ENCODE measurements at places on chromosomes 11 and 22.
A peak's percentile ranks its signal among the peaks of the same experiment; 100 is the strongest.

- DNase-seq, result peak; percentile 89
Measured at GRCh38 chr22:30210235-30210909, 36.2 kb downstream of the LIF start.

GRCh38 chr11:134514354-134514951, 102.4 kb upstream of the B3GAT1 start:
- no peak for DNase-seq

GRCh38 chr11:30155428-30155827, 75.4 kb upstream of the FSHB start:
- DNase-seq, result no peak

- DNase-seq, result peak; percentile 47
Measured at GRCh38 chr11:119759324-119759723, 30.3 kb upstream of the NECTIN1 start.

GRCh38 chr11:122491509-122491908, 164.0 kb upstream of the UBASH3B start:
- DNase-seq, result no peak

GRCh38 chr11:45167283-45167682, 20.8 kb downstream of the PRDM11 start:
- DNase-seq, result no peak

DNA sequence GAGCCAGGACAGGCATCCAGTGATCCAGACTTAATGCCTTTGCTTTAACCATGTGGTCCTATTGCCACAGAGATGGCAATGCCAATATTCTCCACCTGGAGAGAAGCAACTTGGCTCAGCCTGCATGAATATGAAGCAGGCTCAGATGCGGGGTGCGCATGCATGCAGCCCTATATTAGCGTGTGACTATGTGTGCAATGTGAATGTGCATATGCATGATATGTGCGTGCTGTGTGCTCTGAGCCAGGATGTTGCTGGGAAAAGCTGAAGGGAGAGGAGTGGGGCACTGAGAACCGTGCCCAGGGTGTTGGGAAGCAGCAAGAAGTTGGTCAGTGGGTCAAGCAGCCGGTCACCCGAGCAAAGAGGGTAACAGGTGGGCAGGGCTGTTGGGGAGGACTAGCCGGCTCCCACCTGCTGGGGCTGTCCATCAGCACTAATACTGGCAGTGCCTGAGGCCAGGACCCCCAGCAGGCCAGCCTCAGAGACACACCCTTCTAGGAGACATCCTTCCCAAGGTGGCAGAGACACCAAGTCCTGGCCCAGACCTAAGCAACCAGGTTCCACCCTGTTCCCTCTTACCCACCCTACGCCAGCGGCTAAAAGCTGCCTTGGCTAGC, 24.8 kb upstream of the MYOD1 start:
- no peak for DNase-seq

- no peak for DNase-seq
Measured at GRCh38 chr22:26502688-26503561, 9.3 kb downstream of the TFIP11 start.

GRCh38 chr11:82907371-82907770, 5.8 kb downstream of the DDIAS start:
- DNase-seq, result no peak

DNA sequence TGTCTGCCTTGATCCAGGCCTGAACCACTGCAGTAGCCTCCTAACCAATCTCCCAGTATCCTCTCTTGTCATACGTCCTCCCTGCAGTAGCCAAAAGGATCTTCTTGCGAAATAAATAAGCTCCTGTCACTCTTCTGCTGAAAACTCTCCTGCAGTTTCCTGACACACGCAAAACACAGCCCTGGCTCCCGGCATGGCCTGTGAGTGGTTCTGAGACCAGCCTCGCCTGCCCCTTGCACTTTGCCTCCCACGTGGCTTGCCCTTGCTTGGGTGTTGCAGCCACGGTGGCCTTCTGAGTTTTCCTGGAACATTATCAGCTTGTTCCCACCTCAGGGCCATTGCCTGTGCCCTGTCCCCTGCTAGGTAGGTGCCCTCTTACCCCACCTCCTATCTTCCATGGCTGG, 7.2 kb downstream of the ZC3H7B start:
- DNase-seq, result no peak

DNA sequence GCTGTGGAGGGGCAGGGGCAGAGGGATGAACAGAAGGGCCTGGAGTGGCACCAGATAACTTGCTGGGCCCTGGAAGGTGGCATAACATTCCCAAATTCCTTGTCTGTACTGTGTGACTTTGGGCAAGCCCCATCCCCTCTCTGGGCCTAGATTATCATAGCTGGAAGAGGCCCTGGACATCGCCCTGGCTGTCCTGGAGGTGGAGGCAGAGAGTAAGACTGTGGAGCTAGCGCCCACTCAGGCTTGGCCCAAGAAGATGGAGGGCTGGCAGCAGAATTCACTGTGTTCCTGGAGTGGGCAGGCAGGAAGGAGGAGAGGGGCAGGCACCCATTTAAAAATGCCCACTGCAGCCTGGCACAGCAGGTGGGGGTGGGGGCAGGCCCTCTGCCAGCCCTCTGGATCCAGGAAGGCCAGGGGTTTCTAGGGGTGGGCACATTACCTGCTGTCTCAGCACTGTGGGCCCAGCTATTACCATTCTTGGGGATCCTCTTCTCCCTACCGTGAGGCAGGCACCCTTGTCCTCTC, 22.6 kb downstream of the ARHGEF17 start:
- DNase-seq, result no peak

DNA sequence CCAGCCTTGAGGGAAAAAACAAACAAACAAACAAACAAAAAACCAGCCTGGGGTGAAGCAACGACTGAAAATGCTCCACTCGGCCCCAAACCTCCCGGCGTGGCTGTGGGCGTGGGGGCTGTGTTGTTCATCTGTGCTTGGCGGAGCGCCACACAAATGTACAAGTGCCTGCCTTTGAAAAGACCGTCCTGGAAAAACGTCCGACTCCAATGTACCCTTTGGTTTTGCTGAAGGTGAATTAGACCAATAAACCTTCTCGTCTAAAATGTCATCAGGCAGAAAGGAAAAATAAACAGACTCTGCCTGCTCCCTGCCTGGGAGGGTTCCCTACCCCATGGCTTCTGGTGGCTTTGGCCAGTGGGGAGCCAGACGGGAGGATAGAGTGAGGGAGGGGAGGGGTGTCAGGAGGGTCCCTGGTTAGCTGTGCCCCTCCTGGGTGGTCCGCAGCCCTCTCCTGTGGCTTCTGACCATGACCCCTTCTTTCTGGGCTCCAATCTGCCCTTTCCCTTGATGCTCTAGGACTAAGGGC, 93.9 kb downstream of the TRMU start:
- no peak for DNase-seq

GRCh38 chr11:69485337-69486041, 4.0 kb downstream of the LINC01488 start:
- DNase-seq, result no peak

DNA sequence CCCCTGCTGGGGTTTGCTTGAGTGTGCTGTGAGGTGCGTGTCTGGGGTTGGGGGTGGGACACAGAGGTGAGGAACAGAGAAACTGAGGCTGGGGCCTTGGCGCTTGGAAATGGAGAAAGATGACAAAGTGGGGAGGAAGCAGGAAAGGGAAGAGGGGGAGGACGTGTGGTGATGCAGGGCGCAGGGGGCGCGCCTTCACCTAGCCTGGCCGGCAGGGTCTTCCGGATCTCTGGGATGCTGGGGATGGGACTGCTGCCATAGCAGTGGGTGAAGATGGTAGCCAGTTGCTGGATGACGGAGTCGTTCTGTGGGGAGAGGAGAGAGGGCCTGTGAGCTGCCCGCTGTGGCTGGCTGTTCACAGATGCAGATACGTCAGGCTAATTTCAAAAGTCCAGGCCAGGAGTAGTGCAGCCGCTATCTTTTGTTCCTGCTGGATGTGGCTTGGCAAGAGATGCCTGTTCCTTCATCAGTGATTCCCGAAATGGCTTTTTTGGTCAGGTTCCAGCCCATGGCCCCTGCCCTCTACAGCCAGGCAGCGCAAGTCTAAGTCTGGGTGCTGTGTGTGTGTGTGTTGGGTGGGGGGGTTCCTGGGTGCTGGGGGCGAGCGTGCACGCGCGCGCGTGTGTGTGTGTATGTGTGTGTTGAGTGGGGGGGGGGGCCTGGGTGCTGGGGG, 54.8 kb downstream of the NAT10 start:
- no peak for DNase-seq

DNA sequence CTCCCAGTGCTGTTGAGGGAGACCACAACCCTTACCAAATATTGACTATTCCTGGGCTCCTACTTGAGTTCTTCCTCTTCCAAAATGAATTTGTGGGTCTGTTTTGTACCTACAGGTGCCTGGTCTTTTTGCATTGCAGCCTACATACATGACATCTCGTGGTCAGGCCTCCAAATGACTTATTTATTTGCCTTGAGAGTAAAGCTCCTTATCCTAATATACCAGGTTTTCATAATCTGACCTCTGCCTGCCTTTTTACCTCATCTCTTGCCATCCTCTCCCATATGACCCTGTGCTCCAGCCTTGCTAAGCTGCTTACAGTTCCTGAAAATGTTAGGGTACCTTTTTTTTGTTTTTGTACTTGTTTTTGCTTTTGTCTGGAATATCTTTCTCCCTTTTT, 130.4 kb downstream of the UVRAG start:
- peak; percentile 43 for DNase-seq

DNA sequence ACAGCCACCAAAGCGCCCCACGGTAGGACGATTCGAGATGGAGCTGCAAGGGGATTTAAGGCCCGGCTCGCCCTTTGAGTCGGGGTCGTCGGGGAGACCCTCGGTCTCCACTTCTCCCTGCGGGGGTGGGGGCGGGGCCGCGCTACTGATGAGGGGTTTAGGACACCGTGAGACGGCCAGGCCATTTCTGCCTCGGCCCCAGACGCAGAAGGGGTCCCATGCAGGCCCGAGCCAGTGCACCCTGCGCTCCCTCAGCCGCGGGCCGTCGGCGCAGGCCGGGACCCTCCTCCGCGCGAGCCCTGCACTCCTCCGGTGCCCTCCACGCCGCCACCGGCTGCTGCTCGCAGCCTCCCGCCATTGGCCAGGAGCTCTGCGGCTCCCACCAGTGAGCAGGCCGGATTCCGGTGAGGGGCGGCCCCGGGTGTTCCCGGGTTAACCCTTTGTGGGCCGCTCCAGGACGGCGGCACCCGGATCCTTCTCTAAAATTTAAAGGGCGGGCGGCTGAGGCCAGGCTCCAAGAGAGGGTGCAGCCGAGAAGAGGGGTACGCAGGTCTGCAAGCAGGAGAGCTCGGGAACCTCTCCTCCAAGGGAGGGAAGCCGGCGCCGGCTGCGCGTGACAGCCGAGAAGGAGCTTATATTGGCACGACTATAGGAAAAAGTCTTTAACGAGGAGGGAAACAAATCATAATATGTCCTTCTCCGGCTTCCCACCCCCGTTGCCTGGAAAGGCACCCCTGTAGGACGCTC, 18.0 kb downstream of the CREB3L1 start:
- no peak for DNase-seq

- DNase-seq, result no peak
Measured at GRCh38 chr22:30615543-30615954, 8.6 kb downstream of the TCN2 start.

DNA sequence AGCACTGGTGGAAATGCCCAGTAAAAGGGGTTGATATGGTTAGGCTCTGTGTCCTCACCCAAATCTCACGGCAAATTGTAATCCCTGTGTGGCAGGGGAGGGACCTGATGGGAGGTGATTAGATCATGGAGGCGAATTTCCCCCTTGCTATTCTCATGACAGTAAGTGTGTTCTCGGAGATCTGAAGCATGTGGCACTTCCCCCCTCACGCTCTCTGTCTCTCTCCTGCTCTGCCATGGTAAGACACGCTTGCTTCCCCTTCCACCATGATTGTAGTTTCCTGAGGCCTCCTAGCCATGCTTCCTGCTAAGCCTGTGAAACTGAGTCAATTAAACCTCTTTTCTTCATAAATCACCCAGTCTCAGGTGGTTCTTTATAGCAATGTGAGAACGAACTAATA, 37.4 kb downstream of the PACSIN2 start:
- no peak for DNase-seq

DNA sequence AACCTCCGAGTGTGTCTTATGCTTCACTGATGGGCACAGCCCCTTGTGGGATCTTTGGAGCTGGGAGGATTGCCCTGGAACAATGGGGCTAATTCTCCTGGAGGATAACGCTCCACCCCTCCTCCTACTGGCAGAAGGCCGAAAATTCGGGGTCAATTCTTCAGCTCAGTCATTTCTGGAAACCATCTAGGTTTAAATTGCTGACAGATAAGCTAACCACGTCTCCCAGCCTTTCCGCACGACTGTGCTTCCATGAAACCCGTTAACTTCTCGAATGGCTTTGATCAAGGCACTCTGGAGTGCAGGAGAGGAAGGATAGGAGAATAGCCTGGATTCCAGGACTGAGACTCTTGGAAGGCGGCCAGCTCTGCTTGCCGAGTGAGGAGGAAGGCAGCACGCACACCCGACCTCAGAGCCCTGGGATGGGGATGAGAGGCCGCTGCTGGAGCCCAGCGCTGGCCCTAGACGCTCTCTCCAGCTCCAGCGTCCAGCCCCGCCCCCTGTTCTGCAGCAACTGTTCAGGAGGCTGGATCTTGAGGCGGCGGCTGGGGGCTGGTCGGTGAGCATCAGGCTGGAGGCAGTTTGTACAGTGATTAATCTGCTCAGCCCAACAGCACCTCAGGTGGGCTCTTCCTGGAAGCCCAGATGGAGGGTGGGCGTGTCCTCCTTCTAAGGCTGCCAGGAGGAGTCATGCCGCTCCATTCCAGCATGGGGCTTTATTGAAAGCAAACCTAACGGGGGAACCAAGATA, 176.7 kb upstream of the NCAM1 start:
- DNase-seq, result peak; percentile 34

DNA sequence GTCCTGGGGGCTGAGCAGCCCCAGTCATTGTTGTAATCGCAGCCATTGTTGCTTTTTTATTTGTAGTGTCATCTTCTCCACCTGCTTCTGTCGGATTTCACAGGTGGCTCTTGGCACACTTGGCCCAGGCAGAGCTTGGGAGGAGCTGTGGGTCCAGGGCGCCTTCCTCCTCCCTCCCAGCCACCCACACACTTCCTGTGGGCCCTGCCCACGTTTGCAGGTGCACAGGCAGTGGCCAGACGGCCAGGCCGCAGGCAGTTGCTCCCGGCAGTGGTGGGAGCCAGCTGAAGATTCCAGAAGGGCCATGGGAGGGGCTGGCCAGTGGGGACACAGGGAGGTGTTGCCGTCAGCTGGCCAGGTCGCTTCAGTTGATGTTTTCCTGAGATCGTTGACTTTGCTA, 1191.9 kb downstream of the BRD1 start:
- DNase-seq, result no peak

DNA sequence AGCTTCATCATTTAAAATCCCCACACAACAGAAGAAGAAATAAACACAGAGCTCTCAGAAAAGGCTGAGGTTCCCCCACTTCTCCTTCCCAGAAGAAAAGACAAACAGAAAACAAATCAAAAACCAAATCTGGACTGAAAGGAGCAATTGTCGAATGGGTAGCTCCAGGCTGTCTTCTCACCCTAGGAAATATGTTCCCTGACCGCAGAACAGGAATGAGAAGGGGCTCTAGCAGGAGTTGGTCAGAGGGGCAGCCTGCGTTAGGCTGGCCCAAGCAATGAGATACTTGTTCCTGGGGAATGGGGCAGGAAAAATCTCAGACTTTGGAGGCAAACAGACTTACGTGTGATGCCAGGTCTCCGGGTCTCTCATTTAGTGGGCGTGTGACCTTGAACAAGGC, 562.6 kb upstream of the CADM1 start:
- no peak for DNase-seq

- DNase-seq, result no peak
Measured at GRCh38 chr11:134781380-134781866, 369.4 kb upstream of the B3GAT1 start.
